Thoracic aorta endothelial cell (primary cell): ENCODE measurements at places on chromosomes 7 and 10. TPM values are rescaled to one million over a fixed set of nuclear protein-coding genes. Genes with fewer than 3 reads are reported as not detected.

Gene AKAP9
- total RNA-seq: 62.8 and 67.8 TPM in 2 replicates

Gene CTTNBP2
- not detected in 2 replicates for total RNA-seq

Gene OR2F1
- not detected in 2 replicates for total RNA-seq

Gene KLF14
- not detected in 2 replicates for total RNA-seq

Gene SLC16A12
- 0.80 TPM in 1 of 2 replicates, not detected in the other for total RNA-seq

Gene GNGT1
- total RNA-seq: not detected in 2 replicates

Gene SPDYE9
- total RNA-seq: not detected in 2 replicates

Gene OGDHL
- 0.22 and 0.27 TPM in 2 replicates for total RNA-seq

Gene RBM33
- 37.1 and 39.1 TPM in 2 replicates for total RNA-seq

Gene SUN3
- not detected in 2 replicates for total RNA-seq
